ENCODE measurements at places on chromosomes 1 and 21.

DNA sequence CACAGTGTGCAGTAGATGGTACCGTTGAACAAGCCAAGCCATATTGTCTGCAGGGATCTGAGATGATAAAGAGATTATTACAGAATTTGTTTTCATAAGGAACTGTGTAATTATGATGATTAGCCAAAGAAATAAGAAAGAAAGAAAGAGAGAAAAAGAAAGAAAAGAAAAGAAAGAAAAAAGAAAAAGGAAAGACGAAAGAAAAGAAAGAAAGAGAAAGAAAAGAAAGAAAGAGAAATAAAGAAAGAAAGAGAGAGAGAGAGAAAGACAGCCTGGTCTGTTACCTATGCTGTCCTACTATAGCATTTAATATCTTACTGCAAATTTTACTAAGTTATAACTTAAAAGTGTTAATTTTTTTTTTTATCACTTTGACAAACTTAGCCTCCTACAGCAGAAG lies 43.6 kb downstream of the KCNK1 start:
- ATAC-seq: no peak

DNA sequence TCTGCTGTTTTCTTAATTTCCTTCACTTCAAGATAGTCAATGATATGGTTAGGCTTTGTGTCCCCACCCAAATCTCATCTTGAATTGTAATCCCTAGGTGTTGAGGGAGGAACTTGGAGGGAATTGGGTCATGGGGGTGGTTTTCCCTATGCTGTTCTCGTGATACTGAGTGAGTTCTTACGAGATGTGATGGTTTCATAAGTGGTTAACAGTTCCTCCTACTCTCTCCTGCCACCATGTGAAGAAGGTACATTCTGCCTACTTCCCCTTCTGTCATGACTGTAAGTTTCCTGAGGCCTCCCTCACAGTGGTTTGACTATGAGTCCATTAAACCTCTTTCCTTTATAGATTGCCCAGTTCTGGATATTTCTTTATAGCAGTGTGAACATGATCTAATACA lies 74.0 kb upstream of the SAMSN1 start:
- peak; percentile 96 for ATAC-seq

DNA sequence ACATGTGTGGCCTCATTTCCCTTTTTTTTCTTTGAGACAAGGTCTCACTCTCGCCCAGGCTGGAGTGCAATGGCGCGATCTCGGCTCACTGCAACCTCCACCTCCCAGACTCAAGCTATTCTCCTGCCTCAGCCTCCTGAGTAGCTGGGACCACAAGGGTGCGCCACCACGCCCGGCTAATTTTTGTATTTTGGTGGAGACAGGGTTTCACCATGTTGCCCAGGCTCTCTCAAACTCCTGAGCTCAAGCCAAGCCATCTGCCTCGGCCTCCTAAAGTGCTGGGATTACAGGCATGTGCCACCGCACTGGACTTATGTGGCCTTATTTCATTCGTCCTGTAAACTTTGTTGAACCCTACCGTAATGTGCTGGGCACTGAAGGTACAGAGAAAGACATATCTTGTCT lies 569 bp upstream of the WARS2 start:
- ATAC-seq: peak; percentile 22

DNA sequence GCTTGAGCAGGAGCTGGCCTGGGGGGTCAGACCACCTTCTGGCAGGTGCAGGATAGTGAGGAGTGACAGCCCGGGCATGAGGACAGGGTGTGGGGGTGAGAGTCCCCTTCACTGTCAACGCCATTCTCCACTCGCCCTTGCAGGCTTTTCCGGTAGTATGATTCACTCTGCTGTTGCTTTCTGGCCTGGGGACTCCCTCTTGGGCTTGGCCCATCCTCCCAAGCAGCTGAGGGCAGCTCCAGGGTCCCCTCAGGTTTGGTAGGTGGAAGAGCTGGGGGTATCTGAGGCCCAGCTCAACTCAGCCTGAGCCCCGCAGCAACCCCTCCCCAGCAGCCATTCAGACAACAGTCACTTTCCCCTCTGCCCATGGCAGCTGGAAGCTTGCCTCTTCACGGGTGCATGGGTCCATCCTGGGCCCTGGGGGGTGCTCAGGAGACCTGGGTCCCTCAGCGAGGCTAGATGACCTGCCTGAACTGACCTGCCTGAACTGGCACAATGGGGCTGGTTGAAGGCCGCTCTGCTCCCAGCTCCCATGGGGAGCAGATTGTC lies 1.3 kb downstream of the CLDN19 start:
- ATAC-seq: no peak

GRCh38 chr1:100767176-100767890 lies 47.8 kb downstream of the VCAM1 start:
- ATAC-seq: no peak

GRCh38 chr21:43985690-43986251 lies 26.3 kb upstream of the TRAPPC10 start:
- peak; percentile 16 for ATAC-seq

DNA sequence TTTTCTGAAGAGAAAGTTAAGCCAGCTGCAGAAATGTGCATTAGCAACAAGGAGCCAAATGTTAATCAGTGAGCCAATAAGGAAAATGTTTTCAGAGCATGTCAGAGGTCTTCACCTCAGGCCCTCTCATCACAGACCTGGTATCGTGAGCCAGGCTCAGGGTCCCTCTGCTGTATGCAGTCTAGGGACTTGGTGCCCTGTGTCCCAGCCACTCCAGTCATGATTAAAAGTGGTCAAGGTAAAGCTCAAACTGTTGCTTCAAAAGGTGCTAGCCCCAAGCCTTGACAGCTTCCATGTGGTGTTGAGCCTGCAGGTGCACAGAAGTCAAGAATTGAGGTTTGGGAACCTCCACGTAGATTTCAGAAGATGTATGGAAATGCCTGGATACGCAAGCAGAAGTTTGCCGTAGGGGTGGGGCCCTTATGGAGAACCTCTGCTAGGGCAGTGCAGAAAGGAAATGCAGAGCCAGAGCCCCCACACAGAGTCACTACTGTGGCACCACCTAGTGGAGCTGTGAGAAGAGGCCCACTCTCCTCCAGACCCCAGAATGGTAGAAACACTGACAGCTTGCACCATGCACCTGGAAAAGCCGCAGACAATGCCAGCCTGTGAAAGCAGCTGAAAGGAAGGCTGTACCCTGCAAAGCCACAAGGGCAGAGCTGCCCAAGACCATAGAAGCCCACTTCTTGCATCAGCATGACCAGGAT lies 1128.7 kb downstream of the AMY1C start:
- ATAC-seq: no peak

DNA sequence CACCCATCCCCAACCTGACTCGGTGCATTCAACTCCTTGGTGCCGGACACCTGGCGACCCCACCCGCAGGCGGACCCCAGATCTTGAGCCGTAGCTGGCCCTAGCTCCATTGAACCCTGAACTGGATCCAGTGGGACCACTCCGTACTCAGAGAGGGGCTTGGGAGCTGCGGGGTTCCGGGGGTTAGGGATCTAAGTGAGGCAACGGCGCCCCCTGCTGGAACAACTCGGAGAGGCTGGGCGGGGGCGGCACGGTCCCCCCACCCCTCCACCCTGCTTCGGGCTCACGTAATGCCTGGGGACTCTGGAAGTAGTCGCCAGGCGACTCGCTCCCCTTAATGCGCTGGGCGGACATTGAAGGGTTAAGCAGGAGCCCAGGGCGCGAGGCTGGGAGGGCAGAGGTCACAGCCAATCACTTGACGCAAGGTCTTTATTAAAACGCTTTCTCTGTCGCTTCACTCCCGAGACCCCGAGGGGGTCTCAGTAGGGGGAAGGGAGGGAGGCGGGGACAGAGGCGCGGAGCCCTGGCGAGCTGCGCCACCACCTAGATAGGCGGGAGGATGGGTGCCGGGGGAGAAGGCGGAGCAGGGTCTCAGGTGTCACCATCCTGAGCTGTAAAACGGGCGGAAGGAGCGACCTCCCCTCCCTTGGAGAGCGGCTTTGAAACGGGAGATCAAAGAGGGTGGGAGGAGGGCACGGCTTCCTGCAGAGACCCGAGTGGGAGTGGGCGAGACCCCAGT lies 704 bp upstream of the CRABP2 start:
- ATAC-seq: peak; percentile 78

DNA sequence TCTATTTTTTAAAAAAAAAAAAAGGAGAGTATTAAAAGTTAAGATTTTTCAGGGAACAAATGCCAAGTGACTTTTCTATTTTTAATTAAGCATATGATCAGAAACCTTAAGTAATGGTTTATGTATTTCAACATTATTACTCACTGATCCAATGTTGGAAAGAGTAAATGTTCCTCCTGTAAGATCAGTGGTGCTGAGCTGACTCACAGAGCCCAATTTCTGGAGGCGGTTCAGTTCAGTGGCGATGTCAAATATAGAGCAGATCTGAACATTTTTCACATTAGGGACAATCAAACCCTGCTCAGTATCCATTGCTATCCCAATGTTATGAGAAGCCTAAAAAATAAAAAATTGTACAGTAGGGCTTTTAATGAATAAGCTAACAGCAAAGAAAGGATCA lies 28.2 kb upstream of the LRRC39 start:
- ATAC-seq: no peak

DNA sequence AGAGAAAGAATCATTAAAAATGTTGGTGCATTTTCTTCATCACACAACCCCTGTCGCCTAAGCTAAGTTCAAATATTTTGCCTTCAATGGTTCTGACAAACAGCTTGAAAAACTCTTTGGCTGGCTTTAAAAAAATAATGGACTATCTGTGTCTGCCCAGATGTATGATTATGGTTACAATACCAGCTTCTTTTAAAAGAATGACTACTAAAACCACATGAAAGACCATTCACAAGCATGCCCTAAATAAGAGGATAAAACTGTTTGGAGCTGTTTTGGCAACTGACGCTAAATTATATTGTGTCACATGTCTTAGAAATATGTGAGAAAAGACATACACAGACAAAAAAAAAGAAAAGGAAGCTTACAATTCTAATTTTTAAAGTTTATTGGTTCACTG lies 23.7 kb upstream of the PLPPR4 start:
- ATAC-seq: no peak

GRCh38 chr1:206538086-206538770 lies 30.9 kb downstream of the RASSF5 start:
- no peak for ATAC-seq

- peak; percentile 8 for ATAC-seq
Observed at GRCh38 chr21:33985117-33986050, 69.8 kb upstream of the ATP5PO start.

- ATAC-seq: peak; percentile 78
Observed at GRCh38 chr1:110647254-110647891, 27.4 kb downstream of the KCNA3 start.

DNA sequence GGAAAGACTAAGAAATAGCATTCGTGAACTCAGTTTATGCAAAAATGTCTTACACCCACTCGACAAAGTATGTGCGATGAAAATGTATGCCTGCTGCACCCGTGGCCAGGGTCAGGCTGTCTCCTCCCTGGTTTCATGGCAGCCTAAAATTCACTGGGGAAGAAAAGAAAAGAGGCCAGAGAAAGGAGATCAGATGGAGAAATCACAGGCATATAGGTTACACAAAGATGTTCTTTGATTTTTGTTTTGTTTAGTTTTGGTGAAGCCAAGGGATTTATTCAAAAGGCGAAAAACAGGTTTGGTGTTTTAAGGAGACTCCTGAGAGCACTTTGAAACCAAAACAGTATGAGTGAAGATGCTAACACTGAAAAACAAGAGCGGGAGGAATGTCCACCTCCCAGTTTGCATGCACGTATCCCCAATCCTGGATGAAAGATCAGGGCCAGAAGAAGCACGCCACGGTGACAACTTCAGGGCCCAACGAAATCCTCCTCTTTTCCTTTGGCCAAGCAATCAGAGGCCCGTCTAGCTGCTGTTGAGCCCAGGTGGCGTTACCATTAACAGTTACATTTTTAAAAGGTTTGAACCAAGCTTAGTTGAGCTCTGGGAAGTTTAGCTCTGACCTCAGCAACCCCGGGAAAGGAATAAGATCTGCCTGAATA lies 992 bp upstream of the SSX2IP start:
- ATAC-seq: no peak

DNA sequence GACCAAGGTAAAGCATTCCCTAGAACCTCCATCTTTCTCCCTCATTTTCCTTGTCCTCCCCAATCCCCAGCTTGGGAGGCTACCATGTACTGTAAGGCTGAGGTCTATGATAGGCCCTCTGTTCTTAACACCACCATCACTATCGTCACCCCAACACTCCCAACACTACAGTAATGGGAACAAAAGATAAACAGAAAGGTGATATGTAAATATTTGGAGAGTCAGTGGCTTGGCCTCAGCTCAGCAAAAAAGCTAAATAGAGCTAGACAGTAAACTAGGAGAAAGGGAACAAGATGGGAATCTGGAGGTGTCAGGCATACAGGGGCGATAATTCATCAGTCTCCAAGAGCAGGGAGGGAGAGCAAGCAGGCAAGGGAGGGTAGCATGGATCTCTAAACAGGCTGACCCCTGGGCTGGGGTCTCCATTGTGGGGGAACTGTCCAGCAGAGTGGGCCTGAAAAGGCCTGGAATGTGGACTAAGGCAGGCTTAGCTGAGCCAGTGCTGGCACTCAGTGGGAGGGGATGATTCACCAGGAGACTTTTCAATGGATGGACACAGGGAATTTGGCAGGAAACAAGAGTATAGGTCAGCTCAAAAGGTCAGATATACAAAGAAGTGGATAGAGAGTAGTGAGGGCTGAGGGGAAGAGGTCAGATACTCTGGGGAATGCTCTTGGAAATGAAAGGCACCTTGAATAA lies 6.7 kb downstream of the WNT2B start:
- ATAC-seq: no peak

GRCh38 chr21:18522181-18522972 lies 118.8 kb upstream of the TMPRSS15 start:
- no peak for ATAC-seq

DNA sequence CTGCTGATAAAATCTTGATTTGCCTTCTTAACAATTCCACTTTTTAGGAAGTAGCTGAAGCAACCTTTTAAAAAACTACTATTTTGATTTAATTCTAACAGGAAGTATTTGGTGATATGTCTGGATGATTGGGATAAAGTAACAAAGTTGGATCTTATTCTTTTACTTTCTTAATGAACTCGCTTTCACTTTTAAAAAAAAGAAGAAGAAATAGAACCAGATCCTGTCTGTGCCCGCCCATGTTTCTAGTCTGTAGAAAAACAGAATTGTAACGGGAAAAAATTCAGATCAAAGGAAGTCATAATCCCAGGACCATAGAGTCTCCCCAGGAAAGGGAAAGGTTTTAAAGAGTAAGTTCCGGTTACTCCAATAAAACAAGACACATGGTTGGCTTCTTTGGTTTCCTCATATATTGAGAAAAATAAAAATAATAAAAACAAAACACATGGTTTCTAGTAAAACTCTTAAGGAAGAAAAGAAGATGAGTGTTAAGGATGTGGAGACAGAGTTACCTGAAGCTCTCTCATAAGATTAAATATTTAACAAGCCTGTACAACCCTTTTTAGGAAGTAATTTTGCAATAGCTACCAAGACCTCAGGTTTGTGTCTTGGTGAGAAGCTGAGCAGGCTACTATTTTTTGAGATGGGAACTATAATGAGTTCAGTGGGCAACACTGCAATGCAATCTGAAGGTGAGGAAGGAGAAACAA lies 4.9 kb downstream of the CD48 start:
- ATAC-seq: no peak

GRCh38 chr1:12143631-12144155 lies 23.1 kb upstream of the TNFRSF1B start:
- peak; percentile 74 for ATAC-seq

Measured in activated T-helper 17 cell treated with anti-CD3 and anti-CD28 coated beads, Interleukin-2, amount 50 U/mL, for 72 hours (primary cell).